Foreskin fibroblast (primary cell): ENCODE measurements at places on chromosomes 7 and 10.

DNA sequence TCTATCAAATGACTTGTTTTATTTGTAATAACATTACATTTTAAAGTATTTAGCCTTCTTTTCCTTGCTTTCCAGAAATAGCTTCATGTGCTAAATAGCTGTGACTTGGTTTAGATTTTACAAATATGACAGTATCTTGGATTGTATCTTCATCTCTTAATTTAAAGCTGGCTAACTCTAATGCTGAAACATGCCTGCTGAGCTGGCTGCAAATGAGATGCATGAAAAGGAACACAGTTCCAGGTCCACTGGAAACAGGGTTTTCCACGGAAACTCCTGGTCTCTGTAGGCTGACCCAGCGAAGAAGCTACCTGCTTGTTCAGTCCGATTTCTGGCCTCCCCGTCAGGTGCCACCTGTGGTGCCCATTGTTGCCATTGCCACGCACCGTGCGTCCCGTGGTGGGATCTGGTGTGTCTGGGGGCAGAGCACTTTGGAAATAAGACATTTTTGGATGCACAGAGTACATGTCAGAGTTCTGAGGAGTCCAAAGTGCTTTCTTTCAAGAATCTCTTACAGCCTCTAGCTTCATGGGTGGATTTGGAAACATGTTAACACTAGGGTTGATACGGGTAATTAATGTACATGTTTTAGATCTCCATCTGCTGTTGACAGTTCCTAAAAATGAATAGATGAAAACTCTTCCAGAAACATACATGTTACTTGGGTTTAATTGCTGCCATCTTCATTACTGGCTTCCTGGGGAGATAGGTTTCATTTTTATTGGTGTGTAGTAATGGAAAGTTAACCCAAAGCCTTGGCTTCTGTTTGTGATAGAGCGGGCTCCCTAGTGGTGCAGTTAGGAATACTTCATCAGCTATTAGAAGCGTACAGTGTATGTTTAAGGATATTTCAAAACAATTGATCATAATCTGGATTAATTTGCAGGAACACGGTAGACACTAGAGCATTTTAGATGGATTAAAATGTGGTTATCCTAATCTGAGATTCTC lies 45.0 kb downstream of the SHH start:
- no peak for DNase-seq

DNA sequence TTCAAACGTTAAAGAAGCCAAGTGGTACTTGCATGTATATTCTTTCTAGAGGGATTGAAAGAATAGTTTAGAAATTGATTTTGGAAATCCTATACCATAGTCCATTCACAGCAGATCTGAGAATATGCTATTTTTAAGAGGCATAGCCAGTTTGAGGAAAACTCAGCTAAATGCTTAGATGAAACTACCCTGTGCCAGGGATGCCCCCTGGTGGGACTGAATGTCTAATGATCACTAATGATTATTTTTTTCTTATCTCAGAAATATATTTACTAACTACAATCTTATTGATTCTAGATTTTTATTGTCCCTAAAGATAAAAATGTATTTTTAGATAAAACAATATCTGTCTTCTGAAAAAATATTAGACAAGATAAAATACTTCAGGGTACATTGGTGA lies 844.9 kb upstream of the PHF14 start:
- no peak for DNase-seq

GRCh38 chr7:99560834-99561736 lies 2.6 kb downstream of the ZNF655 start:
- no peak for DNase-seq

GRCh38 chr10:101286248-101287046 lies 57.2 kb upstream of the LBX1 start:
- DNase-seq: no peak
